ENCODE measurements at places on chromosomes 3 and 15.

- DNase-seq: no peak
These were observed 31.4 kb downstream of the CMTM6 start for GRCh38 chr3:32471246-32471645.

DNA sequence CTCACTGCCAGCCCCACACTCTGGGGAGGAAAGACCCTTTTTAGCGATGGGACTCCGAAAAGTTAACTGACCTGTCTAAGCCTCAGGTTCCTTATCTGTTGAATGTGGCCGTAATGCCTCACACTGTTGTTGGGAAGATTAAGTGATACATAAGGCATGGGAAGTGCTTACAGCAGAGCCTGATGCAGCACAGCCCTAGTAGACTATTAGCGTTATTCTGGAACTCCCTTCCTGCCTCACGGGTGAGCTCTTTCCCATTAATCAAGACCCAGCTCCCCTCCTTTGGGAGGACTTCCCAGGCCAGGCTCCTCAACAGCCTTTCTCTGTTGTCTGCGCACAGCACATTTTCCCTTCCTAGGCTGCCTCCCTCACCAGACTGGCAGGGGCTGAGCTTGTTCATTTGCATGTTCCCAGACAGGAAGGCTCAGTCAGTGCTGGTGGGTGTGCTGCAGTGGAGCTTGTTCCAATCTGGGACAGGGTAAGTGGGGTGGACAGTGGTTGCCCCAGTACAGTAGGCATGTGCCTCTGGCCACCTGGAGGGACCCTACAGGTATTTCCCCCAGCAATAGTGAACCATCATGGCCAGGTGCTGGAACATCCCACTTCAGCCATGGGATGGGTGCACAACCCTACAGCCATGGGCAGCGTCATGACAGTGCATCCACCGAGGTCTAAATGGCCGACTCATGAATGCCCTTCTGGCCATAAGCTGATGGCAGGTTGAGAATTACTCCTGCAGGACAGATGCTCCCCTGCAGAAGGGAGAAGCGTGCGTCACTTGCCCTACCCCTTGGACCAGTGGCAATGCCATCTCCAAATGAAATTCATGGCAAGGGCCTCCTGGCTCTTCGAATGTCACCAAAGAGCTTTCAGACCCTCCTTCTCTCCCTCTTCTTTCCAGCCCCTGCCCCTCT, 5.8 kb upstream of the PSTPIP1 start:
- no peak for DNase-seq

- DNase-seq: peak; percentile 61
These were observed 3.1 kb upstream of the CDV3 start for GRCh38 chr3:133570139-133570936.

GRCh38 chr3:124246949-124247348, 255.0 kb upstream of the ROPN1 start:
- no peak for DNase-seq

- DNase-seq: no peak
These were observed 7.0 kb downstream of the RASL12 start for GRCh38 chr15:65060641-65061397.
